Activated effector memory CD4-positive, alpha-beta T cell treated with anti-CD3 and anti-CD28 coated beads, Interleukin-2, amount 50 U/mL, for 16 hours (primary cell): ENCODE measurements at places on chromosomes 3 and 15.

- DNase-seq: peak; percentile 75
These were observed 131.7 kb downstream of the TNIK start for GRCh38 chr3:171328419-171329082.

GRCh38 chr3:183895296-183895695 lies 10.6 kb upstream of the PARL start:
- DNase-seq: peak; percentile 68

DNA sequence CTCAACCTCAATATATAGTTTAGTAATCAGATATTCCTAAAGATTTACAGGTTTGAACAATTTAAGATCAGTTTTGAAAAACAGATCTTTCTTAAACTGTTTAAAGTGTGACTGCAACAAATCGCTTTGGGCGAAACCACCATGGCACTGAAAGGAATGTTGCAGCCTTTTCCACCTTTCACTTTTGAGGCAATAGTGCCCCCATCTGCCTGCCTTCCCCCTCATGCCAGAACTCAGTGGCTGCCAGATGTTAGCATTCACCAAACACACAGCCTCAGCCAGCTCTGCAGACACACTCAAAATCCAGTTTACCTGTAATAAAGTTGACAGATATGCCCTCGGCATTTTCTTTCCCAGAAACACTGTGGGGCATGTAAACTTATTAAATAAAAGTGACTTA lies 3.3 kb downstream of the LYSMD4 start:
- DNase-seq: no peak

DNA sequence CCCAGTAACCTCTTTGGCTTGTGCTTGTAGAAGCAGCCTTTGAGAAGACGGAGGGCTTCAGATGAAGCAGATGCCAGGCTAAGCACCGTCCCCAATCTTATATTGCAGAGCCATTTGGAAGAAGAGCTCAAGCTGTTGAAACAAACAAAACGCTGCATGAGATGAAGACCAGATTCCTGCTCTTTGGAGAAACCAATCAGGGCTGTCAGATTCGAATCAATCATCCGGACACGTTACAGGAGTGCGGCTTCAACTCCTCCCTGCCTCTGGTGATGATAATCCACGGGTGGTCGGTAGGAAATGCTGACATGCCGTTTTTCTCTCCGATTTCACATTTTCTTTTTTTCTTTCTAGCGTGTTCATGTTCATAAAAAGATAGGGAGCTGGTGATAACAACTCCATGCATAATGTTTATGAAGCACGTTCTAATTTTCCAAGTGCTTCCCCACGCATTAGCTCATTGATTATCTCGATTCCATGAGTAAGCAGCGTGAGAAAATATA lies 106.5 kb downstream of the LIPC start:
- DNase-seq: no peak

DNA sequence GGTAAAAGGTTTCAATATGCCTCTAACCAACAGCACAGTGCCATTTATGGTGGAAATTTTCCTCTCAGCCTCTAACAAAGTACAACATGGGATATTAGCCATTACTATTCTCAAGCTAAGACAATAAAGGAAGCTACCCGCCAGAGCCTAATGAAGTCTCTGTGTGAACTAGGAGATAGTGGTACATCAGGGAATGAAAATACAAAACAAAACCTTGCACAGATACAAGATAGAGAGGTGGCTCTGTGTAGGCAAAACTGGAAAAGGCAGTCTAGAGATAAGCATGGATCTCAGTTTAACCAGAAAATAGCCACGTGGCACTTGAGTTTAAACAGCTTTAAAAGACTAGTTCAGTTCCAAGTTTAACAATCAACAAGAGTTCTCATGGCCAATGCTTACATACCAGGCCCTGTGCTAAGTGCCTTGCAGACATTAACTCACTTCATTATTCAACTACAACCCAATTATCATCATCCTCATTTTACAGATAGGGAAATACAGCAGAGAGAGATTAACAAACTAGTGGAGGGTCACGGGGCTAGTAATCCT lies 279.3 kb downstream of the IGSF11 start:
- no peak for DNase-seq

DNA sequence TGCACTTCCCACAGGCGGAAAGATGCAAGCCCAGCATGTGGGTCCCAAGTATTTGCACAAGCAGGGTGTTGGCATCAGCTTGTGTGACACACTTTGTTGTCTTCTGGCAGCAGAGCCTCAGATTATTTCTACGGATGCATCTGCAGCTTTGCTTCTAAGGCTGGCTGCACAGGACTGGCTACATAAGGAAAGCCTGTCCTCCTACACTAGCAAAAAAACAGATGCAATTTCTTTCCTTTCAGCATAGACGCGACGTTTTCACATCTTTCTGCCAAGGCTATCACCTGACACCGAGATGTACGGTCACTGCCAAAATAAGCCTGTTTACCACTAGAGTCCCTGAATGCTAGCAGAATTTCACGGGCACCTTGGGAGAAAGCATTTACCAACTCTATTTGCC lies 13.5 kb downstream of the MRPS11 start:
- DNase-seq: no peak

- no peak for DNase-seq
These were observed 30.2 kb upstream of the ATOSA start for GRCh38 chr15:52709187-52709981.

DNA sequence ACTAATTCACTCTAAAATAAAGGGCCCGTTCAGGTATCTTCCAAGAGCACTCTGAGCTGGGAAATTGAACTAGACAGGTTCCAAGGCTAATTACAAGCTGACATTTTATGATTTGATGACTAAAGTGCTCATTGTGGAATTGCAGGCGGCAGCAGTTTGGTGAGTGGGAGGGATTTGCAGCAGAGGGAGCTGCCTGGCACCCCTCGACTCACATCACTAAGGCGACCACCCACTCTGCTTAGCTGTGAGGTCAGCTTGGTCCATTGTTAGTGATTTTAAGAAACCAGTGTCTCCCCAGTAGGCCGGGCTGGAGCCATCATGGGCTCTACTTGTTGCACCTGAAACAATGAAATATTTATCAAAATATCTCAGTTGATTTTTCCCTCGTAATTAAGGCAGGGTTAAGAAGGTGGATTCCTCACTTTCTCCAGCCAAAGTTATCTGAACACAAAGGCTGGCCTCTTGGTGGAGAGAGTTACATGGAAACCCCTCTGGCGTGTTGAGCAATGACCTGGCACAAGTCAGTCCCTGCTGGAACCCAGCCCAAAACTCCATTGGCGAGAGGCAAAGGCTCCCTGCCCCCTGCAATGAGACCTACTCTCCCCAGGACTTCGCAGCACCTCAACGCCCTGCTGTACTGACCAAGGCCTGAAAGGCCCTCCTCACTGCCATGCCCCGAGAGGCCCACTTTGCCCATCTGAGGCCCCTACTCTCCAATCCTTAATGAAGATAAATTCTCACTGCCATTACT lies 65.0 kb upstream of the ATP2B2 start:
- DNase-seq: no peak

GRCh38 chr15:59138243-59138642 lies 33.3 kb downstream of the CCNB2 start:
- peak; percentile 86 for DNase-seq

GRCh38 chr15:92339361-92339760 lies 54.3 kb upstream of the ST8SIA2 start:
- DNase-seq: no peak

- no peak for DNase-seq
These were observed 88.0 kb upstream of the OSBPL11 start for GRCh38 chr3:125683067-125683829.

GRCh38 chr15:66153549-66154415 lies 99.8 kb downstream of the MEGF11 start:
- DNase-seq: no peak

DNA sequence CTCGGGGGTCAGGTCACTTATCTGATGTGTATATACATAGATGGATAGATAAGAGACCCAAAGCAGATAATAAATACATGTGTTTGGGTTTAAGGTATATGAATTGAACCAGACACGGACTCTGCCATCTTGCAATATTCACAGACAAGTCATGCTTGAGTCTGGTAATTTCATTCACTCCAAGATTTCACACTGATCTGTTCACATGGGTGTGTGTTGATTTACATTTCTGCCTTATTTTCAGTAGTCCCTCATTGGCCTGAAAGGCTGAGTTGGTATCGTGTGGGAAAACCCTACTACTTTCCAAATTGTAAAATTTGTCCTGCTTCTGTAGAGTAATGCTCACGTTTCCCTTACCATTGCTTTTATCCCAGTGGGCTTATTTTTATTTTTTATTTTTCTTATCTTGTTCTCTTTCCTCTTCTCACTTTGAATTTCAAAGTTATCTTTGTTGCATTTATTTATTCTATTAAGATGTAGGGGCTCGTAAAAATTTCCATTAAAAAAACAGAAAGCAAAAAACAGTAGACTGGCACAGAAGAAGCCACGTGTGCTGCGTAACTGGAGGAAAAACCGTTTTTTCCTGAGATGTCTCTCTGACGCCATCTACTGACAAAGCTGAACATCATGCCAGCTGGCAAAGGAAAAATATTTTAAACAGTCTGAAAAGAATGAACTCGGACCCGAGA lies 10.8 kb upstream of the MFSD1 start:
- no peak for DNase-seq

GRCh38 chr3:127029658-127030507 lies 47.0 kb downstream of the PLXNA1 start:
- no peak for DNase-seq

DNA sequence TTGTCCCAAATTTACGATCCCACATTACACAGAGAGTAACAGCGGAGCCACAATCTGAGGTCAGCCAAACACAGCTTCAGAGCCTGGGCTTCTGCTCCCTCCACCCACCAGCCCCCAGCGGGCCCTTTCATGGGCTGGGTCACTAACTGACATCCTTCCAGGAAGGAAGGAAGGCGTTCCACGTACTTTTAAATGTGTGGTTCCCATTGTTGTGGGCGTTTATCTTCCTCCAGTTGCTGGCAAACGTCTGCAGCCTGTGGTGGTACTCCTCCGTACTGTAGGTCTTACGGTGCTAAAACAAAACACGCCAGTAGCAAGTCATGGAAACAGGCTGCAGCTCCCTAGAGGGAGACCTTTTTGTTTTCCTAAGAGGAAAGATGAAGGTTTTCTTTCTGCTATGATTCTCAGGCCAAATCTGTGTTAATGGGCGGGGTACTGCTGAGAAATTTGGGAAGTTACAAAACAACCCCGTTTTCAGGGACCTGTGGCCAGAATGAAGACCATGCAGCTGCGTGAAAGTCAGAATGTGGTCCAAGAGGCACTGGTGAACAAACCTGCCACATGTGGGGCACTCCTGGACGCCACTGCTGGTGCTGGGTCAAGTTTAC lies 7.6 kb downstream of the CTSH start:
- no peak for DNase-seq

GRCh38 chr15:56866803-56867202 lies 51.6 kb upstream of the TCF12 start:
- no peak for DNase-seq

- DNase-seq: peak; percentile 74
These were observed 67.8 kb upstream of the ICE2 start for GRCh38 chr15:60546744-60547143.

DNA sequence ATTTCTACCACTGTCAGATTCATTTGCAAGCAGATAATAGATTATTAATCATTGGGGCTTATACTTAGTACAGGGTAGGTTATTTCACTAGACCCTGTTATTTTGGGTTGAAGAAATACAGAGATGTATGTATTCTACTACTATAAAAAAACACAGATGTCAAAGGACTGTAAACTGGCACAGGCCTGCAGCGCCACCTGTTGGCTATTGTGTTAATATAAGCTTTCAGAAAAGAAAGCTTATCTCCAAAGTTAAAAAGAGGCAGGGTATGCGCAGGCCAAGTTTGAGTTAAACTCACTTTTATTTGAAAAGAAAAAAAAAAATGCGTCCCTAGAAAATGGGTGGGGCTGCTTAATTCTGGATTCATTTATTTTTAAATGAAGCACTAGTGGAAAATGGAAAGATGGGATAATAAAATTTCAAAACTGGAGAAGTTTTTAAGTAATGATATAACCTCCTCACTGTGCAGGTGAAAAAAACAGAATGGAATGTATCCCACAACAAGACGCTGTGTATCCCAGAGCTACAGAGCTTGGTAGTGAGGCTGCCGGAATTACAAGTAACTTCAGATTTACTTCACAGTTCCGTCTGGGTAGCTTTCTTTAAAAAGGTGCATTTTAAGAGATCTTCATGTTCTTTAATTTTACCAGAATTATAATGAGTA lies 407.2 kb upstream of the TGFBR2 start:
- peak; percentile 86 for DNase-seq

GRCh38 chr3:25481386-25481785 lies 53.3 kb downstream of the RARB start:
- DNase-seq: no peak

GRCh38 chr15:52784799-52785671 lies 5.1 kb downstream of the ONECUT1 start:
- no peak for DNase-seq

- DNase-seq: no peak
These were observed 966 bp downstream of the MYO1E start for GRCh38 chr15:59371458-59372351.

DNA sequence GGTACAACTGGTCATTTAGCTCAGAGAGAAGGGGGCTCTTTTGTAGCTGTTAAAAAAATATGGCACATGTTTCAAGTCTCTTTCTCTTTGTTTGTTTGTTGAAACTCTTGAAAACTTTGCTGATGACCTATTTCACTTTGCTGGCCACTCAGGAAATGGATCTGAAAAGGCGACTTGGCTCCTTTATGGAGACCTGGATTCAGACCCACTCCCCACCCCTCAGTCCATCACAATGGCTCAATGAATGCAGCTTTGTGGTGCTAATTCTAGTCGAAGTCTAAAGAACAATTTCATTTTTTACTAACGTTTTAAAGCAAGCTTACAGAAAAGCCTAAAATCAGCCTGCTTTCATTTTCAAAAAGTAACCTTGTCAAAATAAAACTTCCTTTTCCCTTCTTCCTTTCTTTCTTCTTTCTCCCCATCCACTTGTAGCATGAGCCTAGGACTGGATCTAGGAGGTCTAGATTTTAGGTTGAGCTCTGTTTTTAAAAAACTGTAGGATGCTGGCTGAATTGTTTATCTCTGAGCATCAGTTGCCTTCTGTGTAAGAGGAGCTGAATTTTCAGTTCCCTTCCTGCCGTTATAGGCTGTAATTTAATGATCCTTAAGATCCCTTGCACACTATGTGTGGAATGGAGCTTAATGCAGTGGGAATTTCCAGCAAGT lies 165.5 kb upstream of the FEZF2 start:
- DNase-seq: no peak

DNA sequence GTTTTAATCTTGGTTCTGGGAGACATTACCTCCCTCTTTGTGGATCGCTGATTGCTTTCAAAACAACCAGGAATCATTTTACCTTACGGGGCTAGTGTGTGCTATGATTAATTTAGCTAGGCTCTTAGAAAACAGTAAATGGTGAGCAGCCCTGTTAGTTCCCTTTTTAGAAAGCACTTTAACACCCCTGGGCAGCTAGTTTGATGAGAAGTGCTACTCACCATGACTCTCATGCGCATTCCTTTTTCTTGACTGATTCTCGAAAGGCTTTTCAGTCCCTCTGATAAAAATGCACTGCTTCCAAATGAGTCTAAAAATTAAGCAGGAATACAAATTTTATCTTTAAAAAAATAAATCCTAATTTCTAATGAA lies 75.3 kb upstream of the LEKR1 start:
- no peak for DNase-seq

DNA sequence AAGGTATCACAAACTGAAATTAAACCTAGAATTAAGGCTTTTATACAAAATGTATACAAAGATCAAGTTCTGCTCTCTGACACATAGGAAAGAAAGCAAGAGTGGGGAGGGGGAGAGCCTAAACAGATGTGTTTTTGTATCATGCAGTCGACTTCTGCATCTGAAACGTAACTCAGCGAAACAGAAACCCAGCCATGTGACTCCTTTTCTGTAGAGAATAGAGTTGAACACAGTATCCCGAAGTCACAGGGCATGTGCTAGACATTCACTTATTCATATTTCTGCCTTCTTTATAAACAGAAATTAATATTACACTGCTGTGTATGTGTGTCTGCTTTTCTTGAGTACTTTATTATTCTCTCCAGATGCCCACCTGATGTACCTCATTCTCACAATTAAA lies 121.0 kb downstream of the PDZRN3 start:
- DNase-seq: no peak
